ENCODE measurements at places on chromosomes 3 and 15.
A peak's percentile ranks its signal among the peaks of the same experiment; 100 is the strongest.

DNA sequence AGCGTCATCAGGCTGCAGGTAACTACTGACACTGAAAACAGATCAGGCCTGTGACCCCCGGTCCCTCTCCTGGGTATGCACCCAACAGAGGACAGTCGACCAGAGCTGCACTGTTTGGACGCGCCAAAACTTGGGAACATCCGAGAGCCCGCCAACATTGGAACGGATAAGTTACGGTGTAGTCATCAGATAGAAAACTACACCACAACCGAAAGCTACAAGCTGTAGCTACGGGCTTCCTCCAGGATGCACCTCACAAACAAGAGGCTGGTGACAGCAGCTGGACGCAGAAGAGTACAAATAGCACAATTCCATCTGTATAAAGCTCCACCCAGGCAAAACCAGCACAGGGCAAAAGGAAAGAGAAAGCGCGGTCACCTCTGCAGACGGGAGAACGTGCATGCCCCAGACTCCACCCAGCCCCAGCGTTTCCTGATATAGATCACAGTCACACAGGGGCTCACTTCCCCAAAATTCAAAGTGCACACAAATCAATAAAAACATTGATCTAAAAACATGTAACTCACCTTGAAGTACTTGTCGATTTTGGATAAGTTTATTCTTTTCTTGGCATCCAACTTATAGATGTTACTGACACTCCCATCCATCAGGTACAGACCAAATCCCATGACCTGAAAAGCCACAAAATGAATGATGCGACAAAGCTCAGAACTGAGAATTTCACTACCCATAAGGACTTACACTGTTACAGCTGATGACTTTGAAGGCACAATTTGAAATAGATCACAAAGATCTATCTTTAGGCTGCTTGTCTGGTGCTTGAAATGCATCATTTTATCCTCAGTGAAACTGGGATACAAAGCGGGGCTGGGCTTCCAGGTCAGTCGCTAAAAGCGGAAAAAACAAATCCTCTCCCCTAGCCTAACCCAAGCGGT lies 43.3 kb downstream of the CYFIP1 start:
- peak; percentile 35 for DNase-seq

DNA sequence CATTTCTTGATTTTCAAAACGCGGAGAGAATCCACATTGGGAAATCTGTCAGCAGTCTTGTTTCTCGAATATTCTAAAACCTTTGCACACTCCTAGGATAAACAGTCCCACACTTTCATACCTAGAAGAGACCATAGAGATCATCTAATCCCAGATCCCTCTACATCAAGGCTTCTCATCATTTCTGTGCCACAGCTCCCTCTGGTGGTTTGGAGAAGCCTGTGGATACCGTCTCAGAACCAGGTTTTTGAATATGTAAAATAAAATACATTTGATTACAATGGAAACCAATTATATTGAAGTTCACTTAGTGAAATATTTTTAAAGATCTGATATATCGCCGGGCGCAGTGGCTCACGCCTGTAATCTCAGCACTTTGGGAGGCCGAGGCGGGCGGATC lies 211.9 kb upstream of the GOLGA6L4 start:
- DNase-seq, result no peak

DNA sequence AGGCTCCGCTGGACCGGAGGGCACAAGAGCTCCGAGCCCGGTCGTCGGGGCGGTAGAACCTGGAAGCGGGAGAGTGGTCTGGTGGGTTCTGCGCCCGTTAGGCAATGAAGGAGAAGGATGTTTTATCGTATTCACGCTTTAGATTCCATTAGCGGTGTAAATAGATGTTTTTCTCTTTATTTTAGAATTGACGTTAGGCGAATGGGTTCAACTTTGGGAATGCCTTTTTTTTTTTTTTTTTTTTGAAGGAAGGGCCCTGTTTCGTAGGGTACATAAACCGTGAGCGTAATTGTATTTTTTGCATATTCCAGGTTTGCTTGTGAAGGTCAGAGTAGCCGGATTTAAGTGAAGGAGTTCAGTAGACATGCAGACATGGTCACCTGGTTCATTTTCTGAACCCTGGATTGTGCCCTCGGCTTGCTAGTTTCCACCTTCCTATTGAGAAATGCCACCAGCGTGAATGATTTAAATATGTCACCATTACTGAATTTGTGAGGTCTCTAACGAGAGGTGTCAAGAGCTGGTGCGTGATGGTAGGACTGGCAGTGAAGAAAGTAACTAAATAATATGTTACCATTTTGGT lies 808 bp downstream of the RBM6 start:
- no peak for DNase-seq

DNA sequence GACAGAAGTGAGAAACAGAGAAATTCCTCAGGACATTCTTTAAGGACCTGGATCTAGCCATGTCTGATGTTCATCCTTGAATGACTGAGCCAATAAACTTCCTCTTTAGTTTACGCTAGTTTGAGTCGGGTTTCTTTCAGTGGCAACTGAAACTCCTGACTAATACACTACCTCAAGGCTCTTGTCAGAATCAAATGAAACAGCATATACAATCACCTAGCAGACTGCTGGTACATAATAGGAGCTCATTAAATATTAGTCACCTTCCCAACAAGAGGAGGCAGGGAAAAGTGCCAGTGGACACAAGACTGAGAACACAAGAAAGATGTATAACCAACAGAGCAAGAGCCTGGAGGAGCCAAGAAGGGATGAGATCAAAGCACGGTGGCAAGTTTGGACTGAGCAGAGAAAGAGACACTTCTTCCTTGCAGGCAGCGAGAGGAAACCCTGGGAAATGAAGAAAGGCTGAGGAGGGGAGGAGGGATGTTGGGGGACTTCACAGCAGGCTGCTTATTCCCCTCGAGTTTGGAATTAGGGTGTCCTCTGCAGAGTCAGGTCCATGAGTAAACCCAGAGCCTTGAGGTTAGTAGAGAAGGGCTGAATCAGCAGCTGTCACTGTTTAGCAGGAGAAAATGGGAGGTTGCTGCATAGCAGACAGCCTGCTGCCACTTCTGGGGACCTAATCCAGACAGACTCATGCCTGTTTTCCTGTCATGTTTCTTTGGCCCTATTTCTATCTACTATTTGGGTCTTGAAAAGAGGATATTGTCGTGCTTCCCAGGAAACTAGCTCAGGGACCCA lies 73.3 kb downstream of the MRPL46 start:
- DNase-seq, result no peak

GRCh38 chr3:102972350-102972749 lies 537.5 kb downstream of the ZPLD1 start:
- no peak for DNase-seq

DNA sequence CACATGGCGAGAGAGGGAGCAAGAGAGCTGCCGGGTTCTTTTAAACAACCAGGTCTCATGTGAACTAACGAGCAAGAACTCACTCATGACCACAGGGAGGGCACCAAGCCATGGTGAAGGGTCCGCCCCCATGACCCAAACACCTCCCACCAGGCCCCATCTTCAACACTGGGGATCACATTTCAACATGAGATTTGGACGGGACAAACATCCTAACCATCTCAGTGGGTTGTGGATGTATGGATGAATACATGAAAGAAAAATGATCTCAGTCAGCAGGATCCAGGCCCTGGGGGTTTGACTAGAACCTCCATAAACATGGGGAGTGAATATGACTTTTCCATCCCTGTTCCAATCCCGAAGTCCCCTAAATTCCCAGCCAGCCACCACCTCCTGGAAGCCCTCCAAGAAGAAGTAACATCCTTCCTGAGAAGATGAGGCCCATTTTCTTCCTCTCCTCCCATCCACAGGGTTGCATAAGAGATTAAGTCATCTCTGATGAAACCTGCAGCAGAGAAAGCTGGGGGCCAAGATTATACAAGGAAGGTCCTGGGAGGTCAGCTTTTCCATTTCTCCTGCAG lies 9.5 kb downstream of the CAV3 start:
- no peak for DNase-seq

GRCh38 chr3:17412950-17413530 lies 329.4 kb downstream of the TBC1D5 start:
- DNase-seq, result peak; percentile 10

GRCh38 chr3:117611211-117611610 lies 901.6 kb downstream of the TUSC7 start:
- no peak for DNase-seq

- no peak for DNase-seq
Measured at GRCh38 chr3:132545471-132545870, 51.6 kb upstream of the ACKR4 start.

GRCh38 chr3:72663429-72663828 lies 184.8 kb downstream of the SHQ1 start:
- DNase-seq, result no peak

- no peak for DNase-seq
Measured at GRCh38 chr3:60803216-60804173, 447.8 kb downstream of the FHIT start.

DNA sequence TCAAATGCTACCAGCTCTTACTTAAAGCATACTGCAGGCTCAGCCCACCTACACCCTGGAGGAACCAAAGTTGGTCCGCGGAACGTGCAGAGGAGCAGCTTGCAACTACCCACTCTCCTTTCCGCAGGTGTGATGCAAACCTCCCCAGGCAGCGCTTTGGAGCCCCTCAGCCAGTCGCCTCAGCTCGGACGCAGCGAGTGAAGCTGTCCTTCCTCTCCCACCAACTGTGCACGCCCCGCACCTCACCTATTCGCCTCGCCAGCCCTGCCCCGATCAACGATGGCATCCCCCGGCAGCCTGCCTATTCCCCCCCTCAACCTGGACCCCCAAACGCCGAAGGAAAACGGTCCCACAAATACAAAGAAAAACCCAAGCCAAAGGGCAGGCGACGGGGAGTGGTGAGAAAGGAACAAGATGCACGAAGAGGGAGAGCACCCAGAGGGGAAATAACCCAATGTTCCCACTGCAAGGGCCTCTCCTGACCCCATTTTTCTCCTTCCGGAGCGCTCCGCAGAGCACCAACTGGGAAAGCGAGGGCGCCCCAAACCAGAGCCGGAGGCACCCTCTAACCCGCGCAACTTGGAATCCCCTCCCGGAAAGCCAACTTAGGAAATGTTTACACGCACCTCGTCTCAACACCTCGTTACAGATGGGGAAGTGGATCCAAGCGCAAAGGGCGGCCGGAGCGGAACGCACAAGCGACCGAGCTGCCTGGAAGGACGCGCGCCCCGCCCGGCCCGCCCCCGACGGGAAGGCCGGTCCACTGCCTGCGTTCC lies 665 bp downstream of the GLB1 start:
- peak; percentile 74 for DNase-seq

- DNase-seq, result no peak
Measured at GRCh38 chr3:52291508-52292181, 4.0 kb downstream of the GLYCTK start.

DNA sequence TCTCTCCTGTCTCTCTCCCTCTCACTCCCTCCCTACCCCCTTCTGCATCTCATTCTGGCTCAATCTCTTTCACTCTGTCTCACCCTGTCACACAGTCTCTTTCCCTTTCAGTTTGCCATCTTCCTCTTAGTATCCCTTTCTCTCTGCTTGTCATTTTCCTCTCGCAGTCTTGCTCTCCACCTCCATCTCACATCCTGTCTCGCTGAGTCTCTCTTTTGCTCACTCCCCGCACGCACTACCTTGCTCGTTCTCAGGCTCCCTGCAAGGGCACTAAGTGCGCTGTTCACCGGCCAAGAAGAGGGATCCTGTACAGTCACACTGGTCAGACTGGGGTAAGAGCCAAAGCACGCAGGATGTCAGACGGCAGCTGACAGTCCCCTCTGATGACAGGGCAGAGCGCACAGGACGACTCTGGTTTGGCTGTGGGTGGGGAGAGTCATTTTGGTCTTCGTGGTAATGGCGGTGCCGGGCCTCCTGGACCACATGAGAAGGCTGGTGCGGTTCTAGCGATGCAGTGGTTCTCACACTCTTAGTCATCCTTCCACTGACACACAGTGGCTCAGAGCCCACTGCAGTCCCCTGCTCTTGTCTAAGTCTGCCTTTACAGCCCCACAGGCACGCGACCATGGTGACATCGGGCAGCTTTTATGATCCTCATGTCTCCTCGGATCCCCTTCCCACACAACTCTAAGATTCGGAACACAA lies 356.8 kb downstream of the FOXP1 start:
- peak; percentile 65 for DNase-seq

- DNase-seq, result peak; percentile 26
Measured at GRCh38 chr3:52983336-52983807, 62.5 kb downstream of the SFMBT1 start.

DNA sequence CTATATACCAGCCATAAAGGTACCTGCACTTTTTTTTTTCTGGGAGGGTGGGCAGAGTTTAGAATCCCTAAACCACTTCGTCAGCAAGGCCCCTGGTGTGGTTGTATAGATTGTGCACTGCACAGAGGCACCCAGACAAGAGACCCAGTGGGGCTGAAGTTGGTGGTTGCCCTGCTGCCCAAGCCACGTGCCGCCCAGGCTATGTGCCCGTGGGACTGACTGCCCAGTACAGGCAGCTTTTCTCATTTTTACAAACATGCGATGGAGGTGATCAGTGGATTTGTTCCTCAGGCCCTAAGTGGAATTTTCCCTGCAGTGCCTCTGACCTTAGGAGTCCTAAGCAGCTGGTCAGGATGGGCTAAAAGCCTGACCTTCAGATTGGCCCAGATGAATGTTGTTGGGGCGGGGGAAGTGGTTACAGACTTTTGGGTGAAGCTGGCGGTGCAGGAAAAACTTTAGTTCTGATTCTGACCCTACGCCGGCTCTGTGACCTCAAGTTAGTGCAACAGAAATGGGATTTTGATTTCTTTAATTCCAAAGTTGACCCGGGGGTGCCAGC lies 34.9 kb upstream of the LIMD1 start:
- no peak for DNase-seq

- DNase-seq, result no peak
Measured at GRCh38 chr3:176690083-176690869, 507.0 kb downstream of the TBL1XR1 start.

GRCh38 chr15:79977431-79978054 lies 6.5 kb upstream of the BCL2A1 start:
- peak; percentile 79 for DNase-seq

- DNase-seq, result no peak
Measured at GRCh38 chr3:122786066-122786465, 7.6 kb downstream of the HSPBAP1 start.

DNA sequence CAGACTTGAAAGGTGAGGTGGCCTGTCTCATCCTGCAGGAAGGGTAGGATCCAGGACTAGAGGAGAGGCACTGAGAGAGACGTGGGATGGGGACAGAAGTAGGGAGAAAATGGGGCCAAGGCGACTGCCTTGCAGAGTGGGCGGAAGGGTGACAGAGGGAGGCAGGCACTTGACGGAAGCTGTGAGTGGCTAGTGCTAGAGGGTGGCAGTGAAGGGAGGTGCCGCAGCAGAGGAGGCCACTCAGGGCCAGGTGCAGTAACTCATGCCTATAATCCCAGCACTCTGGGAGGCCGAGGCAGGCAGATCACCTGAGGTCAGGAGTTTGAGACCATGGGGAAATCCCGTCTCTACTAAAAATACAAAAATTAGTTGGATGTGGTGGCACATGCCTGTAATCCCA lies 7.3 kb downstream of the CCDC33 start:
- DNase-seq, result no peak

All from GM06990 (cell line).